HTR-8/SVneo (cell line): ENCODE measurements at places on chromosomes 16 and 17.

DNA sequence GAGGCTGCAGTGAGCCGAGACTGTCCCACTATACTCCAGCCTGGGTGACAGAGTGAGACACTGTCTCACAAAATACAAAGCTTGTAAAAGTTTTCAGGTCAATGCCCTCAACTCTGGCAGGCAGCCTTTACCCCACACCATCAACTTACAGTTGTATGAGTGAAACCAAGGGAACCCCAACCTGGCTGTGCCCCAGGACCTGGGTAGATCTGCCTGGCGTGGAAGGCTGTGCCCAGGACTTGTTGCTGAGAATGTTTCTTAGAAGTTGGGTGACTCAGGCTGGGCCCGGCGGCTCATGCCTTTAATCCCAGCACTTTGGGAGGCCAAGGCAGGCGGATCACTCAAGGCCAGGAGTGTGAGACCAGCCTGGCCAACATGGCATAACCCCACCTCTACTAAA, 7.8 kb downstream of the CES3 start:
- no peak for DNase-seq

DNA sequence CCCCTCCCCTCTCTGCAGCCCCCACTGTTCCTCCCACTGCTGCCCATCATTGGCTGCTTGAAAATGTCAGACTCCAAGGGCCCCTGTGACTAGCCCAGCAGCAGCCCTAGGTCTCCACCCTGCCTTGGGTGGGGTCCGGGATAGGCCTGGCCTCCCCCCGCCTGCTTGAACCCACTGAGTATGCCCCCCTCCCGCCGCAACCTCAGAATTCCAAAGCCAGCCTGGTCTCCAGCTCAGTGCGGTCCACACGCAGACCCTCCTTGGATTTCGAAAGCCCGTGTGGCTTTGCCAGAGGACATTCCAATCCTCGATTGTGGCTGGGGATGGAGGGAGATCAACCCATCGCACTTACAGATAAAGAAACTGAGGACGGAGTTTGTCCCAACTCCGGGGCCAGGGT, 6.4 kb downstream of the DPEP1 start:
- no peak for DNase-seq

DNA sequence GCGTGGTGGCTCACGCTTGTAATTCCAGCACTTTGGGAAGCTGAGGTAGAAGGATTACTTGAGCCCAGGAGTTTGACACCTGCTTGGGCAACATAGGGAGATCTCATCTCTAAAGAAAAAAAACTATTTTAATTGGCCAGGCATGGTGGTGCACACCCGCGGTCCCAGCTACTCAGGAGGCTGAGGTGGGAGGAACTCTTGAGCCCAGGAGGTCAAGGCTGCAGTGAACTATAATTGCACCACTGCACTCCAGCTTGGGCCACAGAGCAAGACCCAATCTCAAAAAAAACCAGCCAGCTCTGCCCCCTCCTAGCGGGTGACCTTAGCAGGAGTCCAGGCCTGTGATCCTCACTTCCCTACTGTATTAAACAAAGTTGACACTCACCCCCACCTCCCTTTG, 5.9 kb upstream of the HS3ST6 start:
- DNase-seq: no peak

GRCh38 chr17:1712271-1712670, 2.1 kb upstream of the TLCD2 start:
- DNase-seq: no peak

DNA sequence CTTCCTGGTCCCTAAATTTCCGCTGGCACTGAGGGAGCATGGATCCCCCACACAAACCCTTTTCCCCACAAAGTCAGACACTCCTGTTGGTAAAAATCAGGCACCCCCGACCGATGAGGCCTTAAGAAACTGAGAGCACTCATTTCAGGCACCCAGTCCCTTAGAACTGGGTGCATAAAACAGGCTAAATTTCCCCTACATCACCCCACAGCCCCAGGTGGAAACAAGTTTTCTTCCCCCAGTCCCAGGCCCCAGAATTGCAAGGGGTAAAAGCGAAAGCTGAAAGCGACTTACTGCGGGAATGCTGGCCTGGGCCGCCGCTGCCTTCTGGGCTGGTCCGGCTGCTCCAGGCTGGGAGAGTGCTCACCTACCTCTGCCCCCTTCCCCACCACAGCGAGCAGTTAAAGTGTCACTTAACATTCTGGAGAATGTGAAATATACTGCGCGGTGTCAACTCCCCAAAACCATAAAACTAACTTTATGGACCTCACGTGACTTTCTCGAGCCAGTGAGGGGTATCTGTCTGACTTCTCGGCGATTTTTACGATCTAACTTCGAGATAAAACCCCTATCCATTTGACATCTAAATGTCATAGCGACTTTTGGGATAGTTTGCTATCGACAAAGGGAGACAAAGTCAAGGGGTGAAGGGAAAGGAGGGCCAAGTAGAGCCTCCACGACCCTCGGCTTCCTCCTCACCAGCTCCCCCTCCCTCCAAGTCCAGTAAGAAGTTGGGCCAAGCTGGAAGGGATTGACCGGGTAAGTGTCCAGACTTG, at the start of gene HOXB3:
HOXB3 (minus strand) TSS at position 411 of the 776 bp plus-strand sequence. CDS start 37,767 bp downstream, outside the sequence.
- no peak for DNase-seq

- no peak for DNase-seq
Observed at GRCh38 chr16:22053921-22054341, 38.4 kb upstream of the VWA3A start.

DNA sequence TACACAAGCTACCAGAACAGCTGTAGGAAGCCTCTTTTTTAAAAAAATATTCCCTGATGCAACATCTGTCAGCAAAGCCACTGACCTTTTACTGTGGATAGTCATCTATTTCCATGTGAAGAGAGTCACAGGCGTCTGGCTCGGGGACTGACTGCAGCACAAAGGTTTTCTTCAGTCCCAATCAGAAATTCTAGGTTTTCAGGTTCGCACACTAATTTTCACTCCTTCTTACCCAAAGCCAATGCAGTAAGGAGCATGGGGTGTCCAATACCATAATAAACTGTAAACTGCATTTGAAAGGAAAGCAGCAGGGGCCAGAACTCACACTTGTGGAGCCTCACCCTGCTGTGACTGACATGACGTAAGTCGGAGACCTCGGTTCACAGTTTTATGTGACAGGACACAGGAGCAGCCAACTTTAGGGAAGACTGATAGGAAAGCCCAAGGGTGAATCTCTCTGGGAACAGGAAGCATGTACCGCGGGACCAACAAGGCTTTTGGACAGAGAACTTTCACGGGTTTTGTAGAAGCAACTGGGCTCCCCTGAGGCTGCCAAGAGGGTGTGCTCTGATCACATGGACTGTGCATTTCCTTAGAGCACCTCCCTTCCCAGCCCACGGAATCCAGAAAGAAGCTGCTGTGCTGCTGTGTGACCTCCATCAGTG, 9.1 kb upstream of the TMEM100 start:
- no peak for DNase-seq

- DNase-seq: no peak
Observed at GRCh38 chr16:82231008-82231787, 61.2 kb upstream of the MPHOSPH6 start.

DNA sequence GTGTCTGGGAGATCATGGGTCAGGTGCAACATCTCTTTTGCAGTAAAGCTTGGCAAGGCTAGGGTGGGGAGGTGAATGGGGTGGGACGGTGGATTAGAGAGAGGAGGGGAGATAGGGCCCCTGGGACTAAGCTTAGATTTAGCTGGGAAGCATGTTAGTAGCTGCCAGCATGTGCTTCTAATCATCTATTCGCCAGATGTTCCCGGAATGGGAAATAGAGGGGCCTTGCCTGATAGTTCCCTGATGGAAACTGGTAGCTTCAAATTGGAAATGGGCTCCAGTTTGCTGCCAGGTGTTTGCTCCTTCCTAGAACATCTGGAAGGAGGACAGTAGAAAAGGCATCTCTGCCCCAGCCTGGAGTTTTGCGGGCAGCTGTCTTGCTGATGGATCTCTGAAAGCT, 176.1 kb downstream of the CCDC182 start:
- no peak for DNase-seq

- DNase-seq: no peak
Observed at GRCh38 chr16:54283725-54284318, 2.8 kb downstream of the IRX3 start.

DNA sequence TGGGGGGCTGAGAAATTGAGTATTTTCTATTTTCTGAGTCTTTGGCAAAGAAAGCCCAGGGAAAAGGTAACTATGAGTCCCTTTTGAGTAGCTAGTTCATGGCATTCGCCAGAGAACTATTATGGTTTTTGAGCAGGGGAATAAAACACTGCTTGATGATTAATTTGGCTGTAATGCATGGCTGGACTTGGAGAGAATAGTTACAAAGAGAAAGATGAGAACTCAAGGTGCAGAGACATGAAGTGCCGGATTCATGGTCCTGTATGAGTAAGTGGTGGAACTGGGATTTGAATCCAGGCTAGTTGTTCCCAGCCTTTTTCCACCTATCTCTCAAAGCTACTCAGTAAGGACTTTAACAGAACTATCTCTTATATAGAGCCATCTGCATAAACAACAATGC, 266.6 kb downstream of the CA10 start:
- no peak for DNase-seq

DNA sequence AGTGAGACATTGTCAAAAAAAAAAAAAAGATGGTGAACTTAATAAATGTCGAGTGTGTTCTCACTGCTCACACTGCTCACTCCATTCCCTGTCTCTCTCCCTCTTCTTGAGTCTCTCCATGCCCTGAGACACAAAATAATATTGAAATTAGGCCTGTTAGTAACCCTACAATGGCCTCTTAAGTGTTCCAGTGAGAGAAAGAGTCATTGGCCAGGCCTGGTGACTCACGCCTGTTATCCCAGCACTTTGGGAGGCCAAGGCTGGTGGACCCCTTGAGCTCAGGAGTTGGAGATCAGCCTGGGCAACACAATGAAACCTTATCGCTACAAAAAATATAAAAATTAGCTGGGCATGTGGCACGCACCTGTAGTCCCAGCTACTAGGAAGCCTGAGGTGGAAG, 16.2 kb upstream of the CSF3 start:
- DNase-seq: no peak

DNA sequence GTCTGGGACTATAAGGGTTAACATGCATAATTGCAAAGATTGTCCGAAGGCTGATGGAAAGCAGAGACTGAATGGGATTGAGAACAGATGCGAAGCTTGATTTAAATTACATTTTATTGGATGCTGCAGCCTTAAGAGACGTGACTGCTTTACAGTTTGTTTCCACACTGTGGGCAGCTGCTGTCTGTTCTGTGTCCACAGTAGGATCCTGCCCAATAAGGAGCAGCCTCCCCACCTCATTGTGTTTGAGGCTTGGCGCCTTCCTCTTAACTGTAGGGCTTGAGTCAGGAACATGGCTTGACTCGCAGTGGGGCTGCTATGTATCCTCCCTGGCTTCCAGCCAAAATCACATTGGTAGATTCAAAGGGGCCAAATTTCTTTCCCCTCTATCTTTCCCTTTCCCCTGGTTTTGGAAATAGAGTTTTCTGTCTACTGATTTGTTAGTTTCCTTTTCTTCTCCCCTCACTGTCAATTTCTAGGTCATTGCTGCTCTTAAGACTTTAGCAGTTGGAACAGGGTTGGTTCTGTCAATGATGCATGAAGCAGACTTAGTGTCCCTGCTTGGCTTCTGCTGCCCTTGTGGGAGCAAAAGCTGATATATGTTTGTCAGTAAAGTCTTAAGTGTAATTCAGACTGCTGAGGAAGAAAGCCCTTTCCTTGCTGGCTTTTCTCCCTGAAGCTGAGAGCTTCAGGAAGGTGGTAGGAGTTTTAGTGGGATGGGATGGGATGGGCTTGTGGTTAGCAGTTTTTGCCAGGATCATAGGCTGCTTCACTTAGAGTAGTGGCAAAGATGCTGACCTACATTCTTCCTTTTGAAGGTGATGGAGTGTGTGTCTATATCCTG, 5.0 kb upstream of the RARA start:
- no peak for DNase-seq

- peak; percentile 73 for DNase-seq
Observed at GRCh38 chr17:7060165-7060891, 16.4 kb upstream of the SLC16A11 start.
